ENCODE measurements at places on chromosomes 13 and 19. TPM values are rescaled to one million over a fixed set of nuclear protein-coding genes. Genes with fewer than 3 reads are reported as not detected.

Gene LRG1
- total RNA-seq, result not detected

Gene FGF9
- not detected for total RNA-seq

Gene RBM26
- total RNA-seq, result 31.6 TPM

Gene RAVER1
- 48.0 TPM for total RNA-seq

Gene UBE2L5
- not detected for total RNA-seq

Gene KANK3
- total RNA-seq, result not detected

Gene SYDE1
- 97.0 TPM for total RNA-seq

Gene UQCR11
- 293 TPM for total RNA-seq

GRCh38 chr19:3360421-3361383, 5.7 kb upstream of the NFIC start:
- H3K27me3 ChIP-seq, result peaks cover 2% of the 10 kb centered on the region
- no peak for DNase-seq
- H3K36me3 ChIP-seq, result no peaks in the 10 kb centered on the region
- peaks cover 34% of the 10 kb centered on the region for H3K4me1 ChIP-seq
- H3K4me3 ChIP-seq, result peak overlapping the region; percentile 89

GRCh38 chr13:111510502-111511218, 190.2 kb downstream of the TEX29 start:
- no peaks in the 10 kb centered on the region for H3K4me1 ChIP-seq
- no peaks in the 10 kb centered on the region for H3K36me3 ChIP-seq
- DNase-seq, result no peak
- H3K27ac ChIP-seq, result no peak overlapping the region
- no peak overlapping the region for H3K4me3 ChIP-seq

- H3K36me3 ChIP-seq, result no peaks in the 10 kb centered on the region
- no peak for DNase-seq
- no peaks in the 10 kb centered on the region for H3K4me1 ChIP-seq
- H3K27me3 ChIP-seq, result peaks cover 28% of the 10 kb centered on the region
Observed at GRCh38 chr19:45920458-45920857, 5.9 kb upstream of the NANOS2 start.

DNA sequence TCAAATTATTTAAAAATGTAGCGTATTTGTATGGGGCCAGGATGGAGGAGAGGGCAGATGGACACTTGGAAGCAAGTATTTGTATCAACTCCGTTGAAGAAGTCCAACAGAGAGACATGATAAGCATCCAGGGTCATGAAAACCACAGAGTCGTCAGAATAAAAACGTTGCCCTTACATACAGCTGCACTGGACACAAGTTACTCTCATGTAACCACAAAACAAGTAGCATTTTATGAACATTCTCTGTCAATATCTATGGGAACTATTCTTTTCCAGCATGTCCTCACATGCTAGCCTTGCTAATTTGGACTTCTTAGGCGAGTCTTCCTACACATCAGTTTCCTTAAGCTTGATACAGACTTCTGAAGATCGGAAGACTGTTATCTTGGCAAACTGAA, 35.0 kb downstream of the EFNB2 start:
- H3K4me1 ChIP-seq, result peaks cover 39% of the 10 kb centered on the region
- H3K27me3 ChIP-seq, result peaks cover 2% of the 10 kb centered on the region
- no peak overlapping the region for H3K4me3 ChIP-seq
- no peak for DNase-seq
- peak overlapping the region; percentile 55 for H3K27ac ChIP-seq

- H3K27ac ChIP-seq, result no peak overlapping the region
- H3K4me3 ChIP-seq, result no peak overlapping the region
- peaks cover 20% of the 10 kb centered on the region for H3K27me3 ChIP-seq
- H3K36me3 ChIP-seq, result no peaks in the 10 kb centered on the region
- H3K4me1 ChIP-seq, result peaks cover 34% of the 10 kb centered on the region
Observed at GRCh38 chr13:50691176-50691680, 152.3 kb downstream of the DLEU7 start.

DNA sequence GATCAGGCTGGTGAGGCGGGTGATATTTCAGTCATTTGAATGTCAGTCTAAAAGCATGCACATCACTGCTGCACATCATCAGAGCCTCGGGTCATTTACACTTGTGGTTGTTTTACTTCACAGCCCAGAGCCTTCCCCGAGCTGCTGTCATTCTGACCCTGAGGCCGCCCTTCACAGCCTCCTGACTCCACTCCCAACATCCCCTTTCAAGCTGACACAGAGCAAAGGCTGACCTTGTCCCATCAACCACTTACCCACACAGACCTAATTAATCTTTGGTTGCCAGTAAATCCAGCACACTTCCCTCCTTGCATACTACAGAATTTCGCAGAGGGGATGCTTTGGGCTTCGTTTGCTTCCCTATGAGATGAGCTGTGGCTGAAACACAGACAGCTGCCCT, 528.1 kb downstream of the DIAPH3 start:
- H3K27ac ChIP-seq, result no peak overlapping the region
- peaks cover 9% of the 10 kb centered on the region for H3K27me3 ChIP-seq
- H3K36me3 ChIP-seq, result no peaks in the 10 kb centered on the region
- no peaks in the 10 kb centered on the region for H3K4me1 ChIP-seq

GRCh38 chr13:46975173-46975572, 78.3 kb upstream of the HTR2A start:
- DNase-seq, result no peak
- peaks cover 13% of the 10 kb centered on the region for H3K36me3 ChIP-seq
- no peak overlapping the region for H3K4me3 ChIP-seq
- H3K27ac ChIP-seq, result no peak overlapping the region
- peaks cover 8% of the 10 kb centered on the region for H3K4me1 ChIP-seq

- peaks cover 11% of the 10 kb centered on the region for H3K4me1 ChIP-seq
- H3K4me3 ChIP-seq, result no peak overlapping the region
- H3K27ac ChIP-seq, result no peak overlapping the region
- DNase-seq, result no peak
- H3K36me3 ChIP-seq, result peaks cover 32% of the 10 kb centered on the region
Observed at GRCh38 chr13:73776151-73776785, 357.9 kb downstream of the KLF12 start.

DNA sequence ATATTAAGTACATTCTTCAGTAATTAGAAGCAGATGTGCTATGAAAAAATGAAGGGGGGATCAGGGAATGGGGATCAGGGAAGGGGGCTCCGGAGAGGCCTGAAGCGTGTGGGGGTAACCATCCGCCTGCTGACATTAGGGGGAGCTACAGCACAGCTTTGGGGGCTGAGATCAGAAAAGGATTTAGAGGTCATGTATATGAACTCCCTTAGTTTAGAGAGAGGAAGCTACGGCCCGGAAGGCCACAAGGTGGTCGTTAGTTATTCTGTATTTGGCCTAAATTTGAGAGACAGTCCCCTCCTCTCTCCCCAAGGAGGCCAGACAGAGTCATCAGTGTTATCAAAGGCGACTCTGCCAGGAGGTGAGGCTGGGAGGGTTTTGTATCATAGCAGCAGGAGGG, 99.0 kb downstream of the TM9SF2 start:
- no peak overlapping the region for H3K27ac ChIP-seq
- no peaks in the 10 kb centered on the region for H3K36me3 ChIP-seq
- H3K4me3 ChIP-seq, result no peak overlapping the region
- peaks cover 33% of the 10 kb centered on the region for H3K27me3 ChIP-seq
- peaks cover 2% of the 10 kb centered on the region for H3K4me1 ChIP-seq

GRCh38 chr13:28494778-28495537, at the start of gene FLT1:
Gene FLT1 (minus strand): TSS chr13:28495128. CDS start chr13:28494843, 285 bp downstream.
- peaks cover 9% of the 10 kb centered on the region for H3K36me3 ChIP-seq
- H3K27me3 ChIP-seq, result peaks cover 2% of the 10 kb centered on the region
- peak within 1 kb of the TSS; percentile 93 for H3K4me3 ChIP-seq
- peaks cover 61% of the 10 kb centered on the region for H3K4me1 ChIP-seq
- peak within 1 kb of the TSS; percentile 37 for H3K27ac ChIP-seq
- DNase-seq, result peak; percentile 38

- H3K27me3 ChIP-seq, result peaks cover 8% of the 10 kb centered on the region
- DNase-seq, result no peak
- H3K4me3 ChIP-seq, result no peak overlapping the region
- no peaks in the 10 kb centered on the region for H3K4me1 ChIP-seq
- H3K36me3 ChIP-seq, result no peaks in the 10 kb centered on the region
Observed at GRCh38 chr13:45737571-45738017, 35.5 kb downstream of the CBY2 start.

- peaks cover 28% of the 10 kb centered on the region for H3K36me3 ChIP-seq
- peaks cover 2% of the 10 kb centered on the region for H3K27me3 ChIP-seq
- no peaks in the 10 kb centered on the region for H3K4me1 ChIP-seq
- H3K27ac ChIP-seq, result no peak overlapping the region
- no peak for DNase-seq
- H3K4me3 ChIP-seq, result no peak overlapping the region
Observed at GRCh38 chr19:48230555-48231129, 25.1 kb downstream of the CARD8 start.

GRCh38 chr19:7492558-7492957, 3.7 kb upstream of the PEX11G start:
- no peak overlapping the region for H3K4me3 ChIP-seq
- peaks cover 2% of the 10 kb centered on the region for H3K27me3 ChIP-seq
- H3K36me3 ChIP-seq, result no peaks in the 10 kb centered on the region
- H3K27ac ChIP-seq, result no peak overlapping the region
- no peak for DNase-seq
- H3K4me1 ChIP-seq, result peaks cover 33% of the 10 kb centered on the region

DNA sequence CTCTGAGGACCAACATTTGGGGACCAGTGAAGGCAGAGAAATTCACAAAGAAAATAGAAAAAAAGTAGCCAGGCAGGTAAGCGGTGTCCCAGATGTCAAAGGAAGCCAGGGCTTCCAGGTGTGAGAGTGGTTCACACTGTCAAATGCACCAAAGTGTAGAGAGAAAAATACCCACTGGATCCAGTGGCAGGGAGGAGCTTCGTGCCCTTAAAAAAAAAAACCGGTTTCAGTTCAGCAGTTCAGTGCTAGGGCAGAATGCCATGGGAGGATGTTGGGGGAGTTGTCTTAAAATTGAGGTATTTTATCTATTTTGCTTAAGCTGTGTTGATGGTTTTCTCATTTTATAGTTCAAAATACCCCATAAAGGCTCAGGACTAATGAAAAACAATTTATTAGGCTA, 47.8 kb upstream of the C1QTNF9 start:
- no peaks in the 10 kb centered on the region for H3K4me1 ChIP-seq
- H3K27ac ChIP-seq, result no peak overlapping the region
- H3K4me3 ChIP-seq, result no peak overlapping the region
- H3K27me3 ChIP-seq, result no peaks in the 10 kb centered on the region
- DNase-seq, result no peak

DNA sequence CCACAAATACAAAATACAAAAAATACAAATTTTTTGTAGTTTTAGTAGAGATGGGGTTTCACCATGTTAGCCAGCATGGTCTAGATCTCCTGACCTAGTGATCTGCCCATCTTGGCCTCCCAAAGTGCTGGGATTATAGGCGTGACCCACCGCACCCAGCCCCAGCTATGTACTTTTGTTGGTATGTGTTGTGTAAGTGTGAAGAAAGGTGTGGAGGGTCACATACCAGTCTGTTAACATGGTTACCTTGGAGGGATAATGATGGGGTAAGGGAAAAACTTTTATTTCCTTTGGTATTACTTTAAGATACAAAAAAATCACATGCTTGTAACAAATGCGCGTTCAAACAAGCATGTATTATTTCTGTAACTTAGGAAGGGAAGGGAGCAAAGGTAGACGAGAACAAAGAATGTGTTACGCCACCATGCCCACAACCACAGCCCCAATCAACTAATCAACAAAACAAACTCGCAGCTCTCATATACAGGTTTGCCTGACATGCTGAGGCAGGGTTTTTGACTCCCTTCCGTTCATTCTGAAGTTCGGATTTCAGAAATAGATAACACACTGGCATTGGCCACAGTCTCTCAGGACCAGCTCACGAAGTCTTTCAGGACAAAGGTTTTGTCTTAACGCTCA, 13.5 kb upstream of the VWA8 start:
- no peaks in the 10 kb centered on the region for H3K27me3 ChIP-seq
- DNase-seq, result no peak
- H3K27ac ChIP-seq, result no peak overlapping the region
- H3K4me1 ChIP-seq, result peaks cover 7% of the 10 kb centered on the region

DNA sequence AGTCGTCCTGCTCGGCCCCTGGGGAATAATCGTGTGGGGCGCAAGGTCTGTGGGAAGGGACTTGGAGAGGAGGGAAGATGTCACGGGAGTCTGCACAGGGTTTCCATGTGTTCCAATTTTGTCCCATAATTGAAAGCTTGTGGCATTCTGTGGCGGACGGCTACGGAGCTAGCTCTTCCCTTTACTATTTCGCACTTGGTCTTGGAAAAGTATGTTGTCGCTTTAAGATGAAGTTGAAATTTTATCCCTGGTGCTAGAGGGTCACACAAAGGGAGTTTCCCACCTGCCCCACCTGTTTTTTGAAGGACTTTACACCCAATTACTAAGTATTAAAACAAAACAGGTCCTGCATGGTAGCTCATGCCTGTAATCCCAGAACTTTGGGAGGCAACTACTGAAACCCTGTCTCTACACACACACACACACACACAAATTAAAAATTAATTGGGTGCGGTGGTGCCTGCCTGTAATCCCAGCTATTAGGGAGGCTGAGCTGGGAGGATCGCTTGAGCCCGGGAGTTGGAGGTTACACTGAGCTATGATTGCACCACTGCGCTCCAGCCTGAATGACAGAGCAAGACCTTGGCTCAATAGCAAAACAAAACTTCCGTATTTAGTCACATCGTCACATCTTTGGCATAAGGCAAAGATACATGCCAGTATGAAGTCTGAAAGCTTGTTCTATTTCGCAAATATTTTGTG, 967 bp upstream of the TPT1 start:
- peak overlapping the region; percentile 99 for H3K4me3 ChIP-seq
- no peak for DNase-seq
- H3K36me3 ChIP-seq, result peaks cover 45% of the 10 kb centered on the region
- peak overlapping the region; percentile 96 for H3K27ac ChIP-seq

- peaks cover 3% of the 10 kb centered on the region for H3K27me3 ChIP-seq
- no peak overlapping the region for H3K27ac ChIP-seq
- no peak for DNase-seq
- H3K4me1 ChIP-seq, result no peaks in the 10 kb centered on the region
- H3K36me3 ChIP-seq, result no peaks in the 10 kb centered on the region
Observed at GRCh38 chr13:39232401-39232980, 194.2 kb downstream of the NHLRC3 start.

All from HFFc6 (cell line).